ENCODE measurements at places on chromosomes 7 and 10. TPM values are rescaled to one million over a fixed set of nuclear protein-coding genes. Genes with fewer than 3 reads are reported as not detected.

- DNase-seq = no peak
Observed at GRCh38 chr7:139725858-139726484, 51.8 kb downstream of the HIPK2 start.

The DGKI gene
- 0.01 TPM for polyA plus RNA-seq

DNA sequence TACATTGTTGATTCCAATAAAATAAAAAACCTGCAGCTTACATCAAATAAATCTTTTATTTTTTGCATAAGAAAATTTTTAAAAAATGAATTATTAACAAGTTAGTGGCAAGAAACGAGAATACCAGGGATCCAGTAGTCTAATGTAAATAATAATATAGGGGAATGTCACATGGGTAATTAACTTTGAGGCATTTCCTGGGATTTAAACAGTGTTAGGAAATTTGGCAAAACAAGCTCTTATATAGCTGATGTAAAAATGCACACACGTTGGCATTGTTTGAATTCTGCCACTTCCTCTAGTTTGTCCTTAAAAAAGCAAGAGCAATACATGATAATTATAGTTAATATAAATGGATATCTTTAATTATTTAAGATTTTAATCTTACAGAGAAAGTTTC lies 768.6 kb downstream of the CNTNAP2 start:
- no peak for DNase-seq

DNA sequence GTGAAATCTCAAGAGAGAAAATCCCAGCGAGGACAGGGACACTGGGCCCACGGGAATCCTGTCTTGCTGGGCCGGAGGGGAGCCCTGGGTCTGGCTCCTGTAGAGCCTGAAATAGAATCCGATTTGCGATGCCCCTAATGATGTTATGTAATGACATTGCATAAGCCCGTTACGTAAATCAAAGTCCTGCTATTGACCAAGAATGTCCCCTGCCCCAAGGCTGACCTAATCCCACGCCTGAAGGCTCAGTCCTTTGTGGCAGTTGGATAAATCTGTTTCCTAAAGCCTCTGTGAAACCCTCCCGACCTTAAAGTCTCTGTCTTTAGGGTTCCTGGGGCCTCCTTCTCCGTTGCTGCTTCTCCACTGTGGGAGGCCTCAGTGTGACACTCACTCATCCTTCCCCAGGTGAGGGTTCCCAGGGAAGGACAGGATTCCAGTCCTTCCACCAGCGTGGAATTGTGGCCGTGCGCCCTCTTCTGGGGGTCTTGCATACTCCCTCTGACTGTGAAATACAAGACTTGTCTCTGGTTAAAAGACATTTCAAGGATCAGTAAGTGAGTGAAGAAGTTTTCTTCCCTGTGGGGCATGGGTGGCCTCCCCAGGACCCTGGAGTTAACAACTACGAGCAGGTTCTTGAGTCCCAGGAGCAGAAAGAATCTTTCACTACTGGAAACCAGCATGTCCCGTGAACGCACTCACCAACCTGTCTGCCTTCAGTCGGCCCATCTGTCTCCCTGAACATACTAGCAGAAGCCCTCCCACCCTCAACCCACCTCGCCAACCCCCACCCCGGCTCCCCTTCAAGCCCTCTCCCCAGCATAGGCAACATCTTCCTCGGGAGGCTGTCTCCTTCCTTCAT lies 19.8 kb downstream of the ZNF467 start:
- no peak for DNase-seq

DNA sequence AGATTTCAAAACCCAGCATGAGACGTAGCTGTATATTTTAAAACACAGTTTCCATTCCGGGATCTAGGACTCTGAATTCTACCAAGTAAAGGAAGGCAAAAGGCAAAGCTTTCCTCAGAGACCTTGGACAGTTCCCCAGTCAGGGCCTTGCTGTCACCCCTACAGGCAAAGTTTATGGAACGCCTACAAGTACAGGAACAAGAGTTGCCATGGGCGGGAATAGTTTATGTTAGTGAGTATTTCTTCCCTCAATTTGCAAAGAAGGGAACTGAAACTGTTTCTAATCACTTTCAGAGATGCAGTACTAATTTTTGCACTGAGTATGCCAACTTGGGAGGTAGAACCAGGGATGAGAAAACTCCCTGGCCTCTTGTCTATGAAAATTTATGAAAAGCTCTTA lies 68.2 kb upstream of the LRGUK start:
- no peak for DNase-seq

The FFAR4 gene
- not detected for polyA plus RNA-seq

The DLX5 gene
- 2.3 TPM for polyA plus RNA-seq

The OGDHL gene
- polyA plus RNA-seq = 0.09 TPM

GRCh38 chr10:132423966-132424861 lies 27.2 kb downstream of the PWWP2B start:
- no peak for DNase-seq

The SLC13A1 gene
- polyA plus RNA-seq = not detected

The FANK1 gene
- polyA plus RNA-seq = 7.3 TPM

- DNase-seq = no peak
Observed at GRCh38 chr10:117536866-117537435, 5.6 kb upstream of the EMX2 start.

- no peak for DNase-seq
Observed at GRCh38 chr7:39413636-39414223, 152.5 kb upstream of the YAE1 start.

GRCh38 chr10:663466-663751 lies 26.1 kb downstream of the DIP2C start:
- DNase-seq = no peak

DNA sequence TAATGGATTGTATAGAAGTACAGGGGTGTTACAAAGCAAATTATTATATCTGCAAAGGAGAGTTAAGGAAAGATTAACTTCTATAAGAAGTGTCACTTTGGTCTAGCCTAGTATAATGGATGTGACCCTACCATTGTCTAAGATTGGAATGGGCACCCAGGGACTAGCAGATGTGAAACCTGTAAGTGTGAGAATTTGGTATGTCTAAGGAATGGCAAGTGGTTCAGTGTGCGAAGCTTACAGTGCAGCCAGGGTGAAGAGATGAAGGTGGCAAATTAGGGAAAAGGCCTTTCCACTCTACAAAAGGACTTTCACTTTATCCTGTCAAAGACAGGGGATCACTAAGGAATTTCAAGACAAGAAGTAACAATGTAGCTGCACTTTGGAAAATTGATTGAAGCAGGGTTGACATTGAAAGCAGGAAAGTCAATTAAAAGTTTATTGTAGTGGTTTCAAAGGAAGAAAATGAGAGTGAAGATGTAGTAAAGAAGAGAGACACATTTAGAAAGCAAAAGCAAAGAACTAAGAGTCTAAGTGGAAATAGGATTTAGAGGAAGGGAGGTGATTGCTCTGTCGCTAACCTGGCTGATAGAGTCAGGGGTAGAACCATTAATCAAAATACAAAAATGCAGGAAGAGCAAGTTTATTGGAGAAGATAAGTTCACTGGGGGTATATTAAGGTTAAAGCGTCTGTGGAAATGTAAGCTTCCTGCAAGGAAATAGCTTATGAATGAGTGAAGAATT lies 47.4 kb downstream of the KCND2 start:
- no peak for DNase-seq

DNA sequence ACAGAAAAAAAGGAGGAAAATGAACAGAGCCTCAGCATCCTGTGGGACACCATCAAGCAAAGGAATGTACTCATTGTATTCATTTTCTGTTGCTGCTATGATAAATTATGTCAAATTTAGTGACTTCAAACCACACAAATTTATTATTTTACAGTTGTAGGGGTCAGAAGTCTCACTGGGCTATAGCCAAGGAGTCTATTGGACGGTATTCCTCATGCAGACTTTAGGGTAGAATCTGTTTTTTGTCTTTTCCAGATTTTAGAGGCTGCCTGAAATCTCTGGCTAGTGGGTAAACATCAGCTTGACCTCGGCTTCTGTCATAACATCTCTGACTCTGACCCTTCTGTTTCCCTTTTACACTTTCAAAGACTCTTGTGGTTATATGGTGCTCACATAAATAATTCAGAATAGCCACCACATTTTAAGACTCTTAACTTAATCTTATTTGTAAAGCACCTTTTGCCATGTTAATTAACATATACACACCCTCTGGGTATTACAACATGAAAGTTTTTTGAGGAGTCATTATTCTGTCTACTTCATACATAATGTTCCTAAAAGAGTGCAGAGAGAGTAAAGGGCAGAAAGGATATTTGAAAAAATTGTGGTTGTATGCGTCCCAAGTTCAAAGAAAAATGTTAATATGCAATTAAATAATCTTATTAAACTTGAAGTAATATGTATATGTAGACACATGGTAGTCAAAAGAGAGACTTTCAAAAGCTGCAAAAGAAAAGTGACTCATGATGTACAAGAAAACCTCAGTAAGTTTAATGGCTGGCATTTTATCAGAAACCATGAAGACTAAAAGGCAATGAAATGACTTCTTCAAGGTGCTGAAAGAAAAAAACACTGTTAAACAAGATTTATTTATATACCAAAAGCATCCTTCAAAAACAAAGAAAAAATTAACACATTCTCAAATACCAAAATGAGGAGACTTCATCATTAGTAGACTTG lies 70.8 kb upstream of the MEOX2 start:
- DNase-seq = no peak

The NODAL gene
- 0.45 TPM for polyA plus RNA-seq

GRCh38 chr7:6159524-6160031 lies 112.8 kb downstream of the CYTH3 start:
- no peak for DNase-seq

GRCh38 chr10:116201011-116201410 lies 72.0 kb downstream of the GFRA1 start:
- no peak for DNase-seq

DNA sequence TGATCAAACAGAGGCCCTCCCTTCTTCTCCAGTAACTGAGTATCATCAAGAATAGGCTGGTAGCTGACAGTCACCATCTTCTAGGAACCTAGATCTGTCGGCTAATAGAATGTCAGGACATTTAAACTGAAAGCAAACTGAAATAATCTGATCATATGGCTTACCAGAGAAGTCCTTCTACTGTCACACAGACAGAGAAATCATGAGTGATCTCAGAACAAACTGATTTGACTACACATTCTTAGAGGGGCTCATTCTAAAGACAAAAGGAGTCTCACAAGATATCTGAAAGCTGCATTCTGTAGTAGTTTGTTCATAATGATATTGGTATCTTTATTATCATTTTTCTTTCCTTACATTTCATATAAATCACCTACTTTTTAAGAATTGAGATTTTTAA lies 130.9 kb upstream of the ADCY1 start:
- no peak for DNase-seq

DNA sequence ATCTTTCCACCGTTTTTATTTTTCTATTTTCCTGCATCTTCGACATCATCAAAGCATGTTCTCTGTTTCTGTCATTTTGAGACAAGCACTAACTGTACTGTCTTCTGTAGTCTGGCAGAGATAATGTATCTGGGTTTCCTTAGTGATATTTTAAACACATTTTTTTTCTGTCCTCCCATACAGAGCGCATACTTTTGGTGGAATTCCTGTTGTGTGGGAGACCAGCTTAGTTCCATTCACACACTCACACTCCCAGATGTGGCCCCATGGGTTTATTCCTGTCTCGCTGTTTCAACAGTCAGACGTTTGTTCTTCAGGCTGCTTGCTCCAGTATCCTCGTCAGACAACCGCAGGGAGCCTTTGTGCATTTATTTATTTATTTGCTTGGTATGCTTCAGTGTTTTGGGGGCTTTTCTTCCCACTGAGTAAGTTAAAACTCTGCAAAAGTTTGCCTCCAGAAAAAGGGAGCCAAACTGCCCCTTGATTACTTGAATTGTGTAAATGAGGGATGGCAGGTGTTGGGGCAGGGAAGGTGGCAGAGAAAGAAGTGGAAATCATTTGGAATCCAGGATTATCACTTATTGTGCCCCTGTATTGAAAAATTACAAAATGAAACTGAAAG lies 456.8 kb upstream of the KLF6 start:
- no peak for DNase-seq

The LRRTM3 gene
- not detected for polyA plus RNA-seq

GRCh38 chr7:90720984-90721760 lies 125.1 kb downstream of the CDK14 start:
- DNase-seq = no peak

- DNase-seq = no peak
Observed at GRCh38 chr10:130221456-130222375, 85.5 kb downstream of the GLRX3 start.

DNA sequence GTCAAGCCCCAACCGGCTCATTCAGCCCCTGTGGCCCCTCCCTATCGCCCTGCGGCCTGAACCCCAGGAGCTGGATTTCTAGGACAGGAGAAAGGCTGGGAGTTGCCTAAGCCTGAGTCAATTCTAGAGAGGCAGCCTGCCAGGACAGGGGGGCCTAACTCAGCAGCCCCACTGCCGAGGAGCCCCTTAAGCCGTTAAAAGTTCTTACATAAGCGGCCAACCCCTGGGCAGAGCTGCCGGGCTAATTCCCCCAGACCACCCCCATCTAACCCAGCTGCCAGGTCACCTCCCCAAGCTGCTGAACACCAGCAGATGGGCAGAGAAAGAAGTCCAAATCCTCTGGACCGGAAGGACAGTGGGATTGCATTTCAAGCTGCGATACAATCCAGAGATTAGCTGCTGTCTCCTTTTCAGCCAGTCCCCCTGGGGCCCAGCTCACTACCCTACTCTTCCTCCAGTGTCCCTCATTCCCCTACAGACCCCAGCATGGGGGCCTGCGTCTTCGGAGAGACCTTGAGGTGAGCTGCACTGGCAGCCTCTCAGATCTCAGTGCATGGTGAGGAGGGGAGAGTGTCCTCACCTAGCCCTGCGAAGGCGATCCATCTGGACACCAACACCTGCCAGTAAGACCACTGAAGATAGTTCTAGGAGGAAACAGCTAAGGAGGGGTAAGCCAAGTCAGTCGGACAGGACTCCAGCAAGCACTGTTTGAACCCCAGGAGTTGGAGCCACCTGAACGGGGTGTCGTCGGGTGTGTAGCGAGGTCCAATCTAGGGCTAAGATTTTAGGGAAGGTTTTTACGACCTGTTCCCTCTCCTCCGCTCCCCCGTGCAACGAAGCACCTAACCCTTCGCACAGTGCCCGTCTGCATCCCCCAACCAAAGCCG lies 830 bp downstream of the IMPDH1 start:
- DNase-seq = no peak

DNA sequence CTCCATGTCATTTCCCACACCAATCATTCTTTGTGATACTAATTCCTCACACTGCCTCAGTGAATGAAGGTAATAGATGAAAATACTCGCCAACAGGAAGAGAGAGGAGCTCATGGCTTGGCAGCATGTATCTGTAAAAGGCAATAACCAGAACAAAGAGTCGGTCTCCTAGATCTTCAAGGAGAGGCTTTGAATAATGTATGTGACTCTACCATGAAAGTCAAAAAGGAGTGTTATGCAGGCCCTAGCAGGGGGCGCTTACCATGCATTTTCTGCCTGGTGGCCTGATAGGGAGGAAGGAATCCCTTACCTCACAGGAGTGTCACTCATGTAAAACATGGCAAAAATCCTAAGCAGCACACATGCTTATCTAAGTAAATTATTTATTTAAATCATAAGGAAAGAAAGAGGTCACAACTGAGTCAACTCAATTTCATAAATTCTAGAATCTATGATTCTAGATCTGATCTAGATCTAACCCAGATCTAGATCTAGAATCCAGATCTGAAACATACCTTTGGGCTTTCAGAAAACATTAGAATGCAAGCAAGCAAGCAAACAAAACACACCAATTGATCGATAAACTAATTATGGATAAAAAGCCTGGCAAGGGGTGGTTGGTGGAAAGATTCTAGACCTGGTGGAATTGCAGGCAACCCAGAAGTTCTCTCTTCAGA lies 226.3 kb upstream of the KLF6 start:
- DNase-seq = no peak

All from keratinocyte (primary cell).